ENCODE measurements at places on chromosomes 12 and 14. TPM values are rescaled to one million over a fixed set of nuclear protein-coding genes. Genes with fewer than 3 reads are reported as not detected.

GRCh38 chr14:92690171-92691011 is 58.0 kb downstream of the LGMN start:
- DNase-seq = no peak

BCL2L2 gene
- 0.40 TPM for total RNA-seq

PROX2 gene
- total RNA-seq = 0.13 TPM

DNA sequence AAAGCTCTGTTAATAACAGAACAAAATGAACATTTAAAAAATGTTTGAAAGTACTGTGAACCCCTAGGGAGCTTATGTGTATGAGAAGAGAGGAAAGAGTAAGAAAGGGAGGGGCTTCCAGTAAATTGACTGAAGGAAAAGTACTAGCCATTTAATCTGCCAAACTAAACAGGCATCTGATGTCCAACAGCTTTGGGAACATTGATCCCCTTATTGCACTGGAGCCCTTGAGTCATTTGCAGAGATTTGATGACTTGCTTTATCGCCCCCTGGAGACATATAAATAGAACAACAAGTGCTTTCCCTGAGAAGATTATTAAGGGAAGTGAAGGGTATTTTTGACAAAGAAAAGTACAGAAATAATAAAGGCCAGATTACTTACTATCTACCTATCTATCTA is 319.3 kb upstream of the NOVA1 start:
- DNase-seq = no peak

- no peak for DNase-seq
Measured at GRCh38 chr12:110538869-110539622, 36.9 kb downstream of the RAD9B start.

DNA sequence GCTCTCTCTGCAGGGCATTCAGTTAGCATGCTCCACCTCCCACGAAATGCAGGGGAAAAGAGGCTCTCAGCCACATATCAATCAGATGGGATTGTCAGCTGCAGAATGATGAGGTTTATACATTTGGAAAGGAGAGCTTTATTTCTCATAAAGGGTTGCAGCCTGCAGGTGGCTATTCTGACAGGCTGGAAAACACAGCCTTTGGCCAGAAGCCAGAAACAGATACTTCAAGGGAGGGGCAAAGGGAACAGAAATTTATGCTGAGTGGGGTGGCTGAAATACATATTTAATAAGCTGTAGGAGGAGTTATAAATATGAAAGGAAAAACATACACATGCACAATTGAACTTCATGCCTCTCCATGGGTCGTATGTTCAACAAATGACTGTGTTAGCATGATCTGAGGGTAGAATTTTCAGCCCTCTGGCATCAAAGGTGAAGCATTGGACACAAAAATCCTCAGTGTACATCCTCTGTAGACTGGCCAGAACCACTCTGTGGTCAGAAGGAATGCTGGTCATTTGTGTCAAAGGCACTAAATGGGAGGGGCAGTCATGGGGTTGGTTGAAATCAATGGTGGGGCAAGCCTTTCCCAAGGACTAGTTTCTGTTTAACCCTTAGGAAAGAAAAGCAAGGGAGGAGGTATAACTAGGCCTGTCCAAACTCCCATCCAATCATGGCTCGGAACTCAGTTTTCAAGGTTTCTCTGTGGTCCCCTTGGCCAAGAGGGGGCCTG is 62.4 kb downstream of the TMX1 start:
- DNase-seq = no peak

- DNase-seq = no peak
Measured at GRCh38 chr12:75909714-75910656, 121.6 kb downstream of the PHLDA1 start.

SLC22A17 gene
- total RNA-seq = 2.3 TPM

- DNase-seq = peak; percentile 24
Measured at GRCh38 chr12:120466560-120467315, 2.8 kb downstream of the SRSF9 start.

- DNase-seq = no peak
Measured at GRCh38 chr12:56616925-56617324, 13.2 kb downstream of the BAZ2A start.

DNA sequence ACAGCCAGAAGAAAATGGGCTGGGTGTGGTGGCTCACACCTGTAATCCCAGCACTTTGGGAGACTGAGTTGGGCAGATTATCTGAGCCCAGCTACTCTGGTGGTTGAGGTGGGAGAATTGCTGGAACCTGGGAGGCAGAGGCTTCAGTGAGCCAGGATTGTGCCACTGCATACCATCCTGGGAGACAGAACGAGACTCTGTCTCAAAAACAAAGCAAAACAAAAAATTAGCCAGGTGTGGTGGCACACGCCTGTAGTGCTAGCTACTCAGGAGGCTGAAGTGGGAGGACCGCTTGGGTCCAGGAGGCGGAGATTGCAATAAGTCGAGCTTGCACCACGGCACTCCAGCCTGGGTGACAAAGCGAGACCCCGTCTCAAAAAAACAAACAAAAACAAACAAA is 3.8 kb upstream of the EMP1 start:
- no peak for DNase-seq

GRCh38 chr12:129614221-129614885 is 289.5 kb downstream of the TMEM132D start:
- no peak for DNase-seq

- DNase-seq = no peak
Measured at GRCh38 chr12:112375105-112375504, 7.1 kb downstream of the HECTD4 start.

DNA sequence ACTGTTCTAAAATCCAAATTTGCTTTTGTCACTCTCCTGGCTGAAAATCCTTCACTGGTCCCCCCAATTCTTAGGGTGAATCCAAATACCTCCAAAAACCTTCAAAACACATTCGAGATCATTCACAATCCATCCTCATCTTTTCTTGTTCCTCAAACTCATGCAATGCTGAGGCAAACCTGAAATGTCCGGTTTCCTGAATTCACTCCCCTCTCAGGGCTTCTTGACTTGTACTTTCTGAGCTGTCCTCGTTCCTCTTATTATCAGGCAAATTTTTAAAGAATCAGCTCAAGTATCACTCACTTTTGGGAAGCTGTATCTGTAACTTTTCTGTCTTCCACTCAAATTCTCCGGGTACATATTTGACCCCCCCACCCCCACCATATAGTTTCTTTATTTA is 84.9 kb upstream of the DUSP6 start:
- DNase-seq = no peak

HPD gene
- total RNA-seq = 0.27 TPM

GRCh38 chr12:20625531-20625930 is 69.6 kb upstream of the SLCO1C1 start:
- DNase-seq = no peak

DNA sequence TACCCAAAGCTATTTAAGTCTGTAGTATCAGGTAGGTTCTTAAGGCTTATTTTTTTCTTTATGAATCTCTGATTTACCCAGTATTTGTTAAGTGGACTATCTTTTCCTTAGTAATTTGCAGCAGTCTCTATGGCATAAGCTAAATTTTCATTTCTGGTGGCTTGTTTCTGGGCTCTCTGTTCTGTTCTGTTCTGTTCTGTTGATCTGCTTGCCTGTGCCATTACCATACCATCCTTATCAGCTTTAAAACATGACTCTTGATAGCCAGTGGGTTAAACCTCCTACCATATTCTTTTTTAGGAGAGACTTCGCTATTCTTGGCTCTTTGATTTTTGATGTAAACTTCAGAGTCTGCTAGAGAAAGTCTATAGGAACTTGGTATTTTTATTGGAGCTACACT is 46.8 kb downstream of the PCNX1 start:
- no peak for DNase-seq

DNA sequence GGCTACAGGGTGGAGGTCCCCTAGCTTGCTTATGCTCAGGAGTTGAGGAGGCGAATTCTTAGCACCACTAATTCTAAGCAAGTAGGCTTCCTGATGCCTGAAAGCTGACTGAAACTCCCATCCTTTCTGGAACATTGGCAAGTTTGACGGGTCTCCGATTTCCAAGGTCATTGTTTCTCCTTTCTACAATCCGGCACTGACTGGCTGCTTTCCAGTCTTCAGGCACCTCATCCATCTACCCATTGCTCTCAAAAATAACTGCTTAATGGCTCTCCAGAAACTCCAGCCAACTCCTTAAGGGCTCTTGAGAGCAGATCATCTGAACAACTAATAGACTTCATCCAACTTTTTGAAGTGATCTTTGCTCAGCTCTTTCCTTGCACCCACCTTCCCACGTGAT is 13.3 kb downstream of the REM2 start:
- no peak for DNase-seq

DNA sequence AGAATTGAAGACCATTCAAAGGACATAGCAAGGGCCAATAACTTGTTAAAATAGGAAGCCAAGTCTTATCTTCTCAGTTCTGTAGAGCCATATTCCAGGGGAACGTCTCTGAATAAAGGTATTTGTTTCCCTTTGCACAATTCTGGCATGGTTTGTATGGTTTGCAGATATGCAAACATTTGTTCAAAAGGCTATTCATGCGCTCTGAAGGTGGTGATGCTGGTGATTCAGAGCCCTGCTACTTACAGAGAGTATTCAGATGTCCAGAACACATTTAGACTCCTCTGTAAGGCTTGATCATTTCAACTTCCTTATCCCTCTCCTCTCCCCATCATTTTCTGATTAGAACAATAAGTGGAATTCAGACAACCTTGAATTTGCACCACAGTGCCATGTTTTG is 35.9 kb downstream of the SLC4A8 start:
- DNase-seq = no peak

ZDHHC22 gene
- total RNA-seq = not detected

DNA sequence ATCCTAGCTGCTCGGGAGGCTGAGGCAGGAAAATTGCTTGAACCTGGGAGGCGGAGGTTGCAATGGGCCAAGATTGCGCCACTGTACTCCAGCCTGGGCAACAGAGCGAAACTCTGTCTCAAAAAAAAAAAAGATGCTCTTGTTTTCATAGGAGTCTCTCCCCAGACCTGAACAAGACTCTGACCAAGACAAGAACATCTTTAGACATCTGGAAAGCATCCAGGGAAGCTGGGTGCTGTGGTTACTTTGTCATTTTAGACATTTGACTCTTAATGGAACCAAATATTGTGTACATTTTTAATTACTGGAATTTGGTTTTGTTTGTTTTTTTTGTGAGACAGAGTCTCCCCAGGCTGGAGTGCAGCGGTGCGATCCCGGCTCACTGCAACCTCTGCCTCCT is 21.1 kb upstream of the ATF1 start:
- no peak for DNase-seq

GRCh38 chr12:75756771-75757170 is 245.4 kb upstream of the KRR1 start:
- no peak for DNase-seq
